ENCODE measurements at places on chromosomes 3 and 15. TPM values are rescaled to one million over a fixed set of nuclear protein-coding genes. Genes with fewer than 3 reads are reported as not detected.

Gene ATP13A5
- 0.17 TPM for polyA plus RNA-seq

Gene SMCO1
- 1.7 TPM for polyA plus RNA-seq

Gene FOXL2
- 0.05 TPM for polyA plus RNA-seq

Gene ERICH6
- 0.42 TPM for polyA plus RNA-seq

Gene SCAANT1
- 0.78 TPM for polyA plus RNA-seq

Gene MYRIP
- 0.64 TPM for polyA plus RNA-seq

Gene KNG1
- not detected for polyA plus RNA-seq

- DNase-seq = no peak
Observed at GRCh38 chr3:116039651-116039985, 405.7 kb downstream of the LSAMP start.

DNA sequence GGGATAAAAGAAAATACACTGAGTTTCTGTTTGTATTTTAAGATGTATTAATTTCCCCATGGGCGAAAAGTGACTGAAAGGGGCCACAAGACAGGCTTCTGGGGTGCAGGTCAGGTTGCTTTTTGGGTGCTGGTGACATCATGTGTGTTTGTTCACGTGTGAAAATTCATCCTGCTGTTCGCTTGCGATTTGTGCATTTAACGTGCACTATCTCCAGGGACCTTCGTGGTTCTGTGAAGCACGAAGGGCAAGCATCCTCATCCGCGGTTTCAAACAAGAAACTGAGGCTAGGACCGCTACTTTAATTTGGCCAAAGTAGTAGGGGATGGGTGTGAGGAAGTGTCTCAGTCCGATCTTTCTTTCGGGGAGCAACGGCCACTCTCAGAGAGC lies 1.6 kb upstream of the SMAD6 start:
- DNase-seq = no peak

DNA sequence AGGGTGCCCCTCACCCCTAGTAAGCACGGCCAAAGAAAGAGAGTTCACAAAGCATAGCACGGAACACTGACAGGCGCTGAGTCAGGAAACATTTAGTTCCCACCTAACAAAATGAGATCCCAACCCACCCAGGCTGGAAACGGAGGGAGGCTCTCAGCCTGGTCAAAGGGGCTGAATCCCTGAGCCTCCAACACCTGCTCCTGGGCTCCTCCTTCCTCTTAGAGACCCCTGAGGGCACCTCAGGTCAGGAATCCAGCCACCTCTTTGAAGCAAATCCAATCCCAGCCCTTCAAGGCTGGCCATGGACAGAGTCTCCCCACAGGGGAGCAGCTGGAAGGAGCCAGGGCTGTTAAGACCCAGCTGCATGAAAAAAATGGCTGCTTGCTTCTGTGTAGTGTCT lies 154.4 kb upstream of the HES1 start:
- no peak for DNase-seq

DNA sequence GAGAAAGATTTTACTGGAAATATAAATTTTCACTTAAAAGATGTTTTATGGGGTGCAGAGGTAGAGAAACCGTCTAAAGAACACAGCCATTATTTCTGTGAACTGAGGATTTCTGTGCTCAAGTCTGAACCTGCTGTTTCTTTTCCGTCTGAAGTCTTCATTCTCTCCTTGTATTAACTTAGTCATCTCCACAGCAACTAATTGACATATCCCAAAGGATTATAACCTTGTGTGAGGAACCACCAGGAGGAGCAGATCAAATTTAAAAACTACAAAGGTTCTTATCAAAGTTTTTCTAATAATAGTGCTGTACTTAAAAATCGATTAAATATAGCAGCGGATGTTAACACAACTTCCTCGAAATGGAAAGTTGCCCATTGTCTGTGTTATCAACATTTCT lies 31.1 kb upstream of the ICE2 start:
- DNase-seq = no peak

DNA sequence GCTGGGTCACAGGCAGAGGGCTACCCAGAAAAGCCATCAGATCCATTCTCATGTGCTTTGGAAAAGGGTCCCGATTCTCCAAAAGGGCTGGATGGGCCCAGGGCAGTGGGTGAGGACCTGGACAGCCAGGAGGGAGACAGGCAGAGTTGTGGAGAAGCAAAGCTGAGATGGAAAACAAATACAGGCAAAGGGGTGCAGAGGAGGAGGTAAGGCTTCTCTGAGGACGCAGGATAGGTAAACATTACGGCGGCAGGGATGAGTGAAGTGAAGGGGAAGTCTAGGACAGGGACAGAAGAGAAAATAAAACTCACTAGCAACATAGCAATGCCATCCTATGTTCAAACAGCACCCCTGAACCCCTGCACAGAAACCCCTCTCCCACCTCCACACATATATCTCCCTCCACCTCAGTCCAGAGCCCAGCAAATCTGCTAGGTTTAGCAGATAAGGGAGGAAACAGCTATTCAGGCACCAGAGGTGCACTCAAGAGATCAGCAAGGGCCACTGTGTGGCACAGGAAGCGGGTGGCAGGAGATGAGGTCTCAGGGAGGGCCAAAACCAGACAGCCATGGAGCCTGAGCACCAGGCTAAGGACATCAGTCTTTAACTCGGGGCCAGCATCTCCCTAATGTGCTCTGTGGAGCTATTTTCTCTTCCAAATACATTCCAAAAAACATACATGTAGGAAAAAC lies 51.3 kb downstream of the HOMER2 start:
- DNase-seq = no peak

- no peak for DNase-seq
Observed at GRCh38 chr3:16866571-16866970, 18.2 kb upstream of the PLCL2 start.

DNA sequence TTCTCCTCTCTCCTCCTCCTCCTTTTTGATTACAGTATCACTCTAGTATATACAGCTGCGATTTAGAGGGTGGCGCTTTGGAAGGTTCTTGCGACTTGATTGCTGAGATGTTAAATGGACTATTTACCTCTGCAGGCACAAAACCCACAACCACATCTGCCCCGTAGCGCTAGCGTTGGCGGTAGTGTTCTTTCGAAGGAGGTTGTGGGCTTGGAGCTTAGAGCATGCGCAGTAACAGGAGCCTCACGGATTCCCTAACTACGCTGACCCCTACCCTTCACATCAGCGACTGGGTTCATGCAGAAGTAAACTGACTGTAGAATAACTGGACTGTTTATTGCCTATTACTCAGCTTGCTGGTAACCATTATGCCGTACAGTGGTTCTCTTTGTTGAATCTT lies 58.0 kb downstream of the CGGBP1 start:
- DNase-seq = peak; percentile 7

DNA sequence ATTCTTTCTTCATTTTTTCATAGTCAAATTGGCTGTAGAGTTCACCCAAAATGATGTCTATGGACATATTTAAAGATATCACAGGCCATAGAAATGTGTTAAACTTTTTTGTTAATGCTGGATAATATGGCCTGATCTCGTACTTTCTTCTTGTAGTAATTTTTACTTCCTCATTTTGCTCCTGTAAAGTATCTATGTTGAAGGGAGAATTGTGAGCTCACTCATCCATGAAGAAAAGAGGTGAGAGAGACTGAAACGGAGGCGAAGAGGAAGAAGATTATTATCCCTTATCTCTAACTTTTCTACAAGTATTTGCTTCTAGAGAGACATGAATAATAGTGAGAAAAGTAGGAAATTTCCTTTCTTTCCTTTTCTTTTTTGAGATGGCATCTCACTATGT lies 613.8 kb upstream of the TBL1XR1 start:
- no peak for DNase-seq

- DNase-seq = peak; percentile 64
Observed at GRCh38 chr3:194270627-194271459, 80.3 kb downstream of the CPN2 start.

- DNase-seq = no peak
Observed at GRCh38 chr3:12952343-12953200, 111.2 kb upstream of the RPL32 start.

DNA sequence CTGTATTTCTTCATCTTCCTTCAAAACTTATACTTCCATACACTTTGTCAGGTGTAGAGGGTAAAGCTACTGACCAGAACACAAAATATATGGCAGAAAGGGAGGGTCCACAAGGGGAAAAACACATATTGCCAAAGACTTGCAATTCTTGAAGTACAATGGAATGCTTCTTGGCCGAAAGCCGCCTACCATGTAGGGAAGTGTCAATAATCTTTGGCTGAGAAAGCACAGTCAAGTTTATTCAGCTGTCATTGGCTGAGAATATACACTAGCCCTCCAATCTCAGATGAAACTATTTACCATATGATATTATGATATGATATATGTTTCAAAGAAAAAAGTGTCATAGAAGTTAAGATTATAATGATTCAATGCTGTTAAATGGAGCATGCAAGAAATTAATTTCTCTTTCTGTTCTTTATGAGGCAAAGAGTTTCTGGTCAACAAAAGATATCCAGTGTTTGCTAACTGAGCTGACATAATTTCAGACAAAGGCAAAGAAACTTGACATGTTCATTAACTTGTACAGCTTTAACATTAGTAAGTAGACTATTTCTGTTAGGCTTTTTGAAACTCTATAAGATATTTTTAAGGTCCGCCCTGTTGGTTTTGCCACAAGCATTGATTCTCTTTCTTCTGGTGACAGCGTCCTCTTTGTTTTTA lies 89.0 kb upstream of the LPP start:
- no peak for DNase-seq

- DNase-seq = no peak
Observed at GRCh38 chr15:27464941-27465612, 494.1 kb downstream of the GABRG3 start.

DNA sequence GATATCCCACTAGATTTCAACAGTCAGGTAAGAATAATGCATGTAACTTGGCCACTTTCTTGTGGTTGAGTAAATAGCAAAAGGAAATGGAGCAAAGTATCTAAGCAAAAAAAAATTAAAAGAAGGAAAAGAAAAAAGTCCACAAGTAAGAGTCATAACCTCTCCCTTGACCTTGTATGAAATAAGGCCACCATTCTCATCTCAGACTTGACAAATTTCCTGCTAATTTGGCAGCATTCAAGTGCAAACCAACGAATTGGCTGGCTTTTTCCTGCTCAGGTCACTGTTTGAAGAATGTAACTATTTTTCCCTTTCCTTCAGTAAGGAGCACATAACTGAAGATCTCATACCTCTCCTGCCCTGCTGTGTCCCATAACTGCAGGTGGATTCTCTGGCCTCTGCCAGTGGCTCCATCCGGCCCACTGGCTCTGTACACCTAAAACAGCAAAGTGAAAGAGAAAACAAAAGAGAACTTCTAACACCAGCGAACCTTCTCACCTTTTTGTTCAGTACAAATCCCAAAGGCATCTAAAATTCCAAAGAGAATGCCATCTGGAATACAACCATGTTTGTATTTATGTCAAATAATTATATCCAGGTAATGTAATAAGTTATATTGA lies 33.4 kb upstream of the RSL24D1 start:
- DNase-seq = no peak
